ENCODE measurements at places on chromosomes 1 and 21.
A peak's percentile ranks its signal among the peaks of the same experiment; 100 is the strongest.

DNA sequence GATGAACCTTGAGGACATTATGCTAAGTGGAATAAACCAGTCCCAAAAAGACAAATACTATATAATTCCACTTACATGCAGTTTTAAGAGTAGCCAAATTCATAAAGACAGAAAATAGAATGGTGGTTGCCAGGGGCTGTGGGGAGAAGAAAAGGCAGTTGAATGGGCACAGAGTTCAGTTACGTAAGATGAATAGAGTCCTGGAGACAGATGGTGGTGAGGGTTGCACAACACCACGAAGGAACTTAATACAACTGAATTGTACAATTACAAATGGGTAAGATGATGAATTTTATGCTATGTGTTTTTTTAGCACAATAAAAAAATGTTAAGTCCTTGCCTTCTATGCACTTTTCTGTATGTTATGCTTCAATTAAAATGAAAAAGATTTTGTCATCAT, 66.6 kb downstream of the CD34 start:
- no peak for DNase-seq

GRCh38 chr1:153428791-153429190, 12.5 kb downstream of the S100A7A start:
- no peak for DNase-seq

DNA sequence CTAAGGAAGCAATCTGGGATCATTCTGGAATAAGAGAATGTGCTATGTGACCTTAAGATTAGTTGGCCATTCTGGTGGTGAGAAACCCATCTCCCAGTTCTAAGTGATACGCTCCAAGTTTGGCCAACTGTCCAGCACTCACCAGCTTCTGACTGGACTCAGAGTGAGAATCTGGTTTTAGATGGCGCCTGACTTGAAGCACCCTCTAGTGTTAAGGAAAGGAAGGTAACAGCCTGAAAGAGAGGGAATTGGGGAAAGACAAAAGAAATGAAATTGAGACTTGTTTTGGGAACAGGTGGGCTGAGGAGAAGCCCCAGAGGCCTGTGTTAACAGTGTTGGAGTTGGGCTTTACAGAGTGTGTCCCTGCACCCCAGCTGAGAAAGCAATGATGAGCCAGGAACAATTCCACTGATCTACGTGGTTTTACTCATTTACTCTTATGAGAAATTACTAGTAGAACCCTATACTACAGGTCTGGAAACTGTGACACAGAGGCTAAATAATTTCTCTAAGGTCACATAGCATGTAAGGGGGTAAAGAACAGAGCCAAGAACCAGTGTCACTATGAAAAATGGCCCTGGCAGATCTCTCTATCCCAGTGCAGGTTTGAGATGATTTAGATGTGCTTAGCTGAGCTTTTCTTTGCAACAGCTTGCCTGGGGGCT, 9.3 kb upstream of the FCAMR start:
- no peak for DNase-seq

GRCh38 chr1:59298710-59299346, 1.9 kb downstream of the FGGY start:
- no peak for DNase-seq

GRCh38 chr1:110443451-110443850, 7.5 kb upstream of the PROK1 start:
- no peak for DNase-seq

- no peak for DNase-seq
Measured at GRCh38 chr1:85049735-85050166, 1.5 kb upstream of the MCOLN3 start.

GRCh38 chr1:45787905-45788304, 15.5 kb upstream of the MAST2 start:
- no peak for DNase-seq

DNA sequence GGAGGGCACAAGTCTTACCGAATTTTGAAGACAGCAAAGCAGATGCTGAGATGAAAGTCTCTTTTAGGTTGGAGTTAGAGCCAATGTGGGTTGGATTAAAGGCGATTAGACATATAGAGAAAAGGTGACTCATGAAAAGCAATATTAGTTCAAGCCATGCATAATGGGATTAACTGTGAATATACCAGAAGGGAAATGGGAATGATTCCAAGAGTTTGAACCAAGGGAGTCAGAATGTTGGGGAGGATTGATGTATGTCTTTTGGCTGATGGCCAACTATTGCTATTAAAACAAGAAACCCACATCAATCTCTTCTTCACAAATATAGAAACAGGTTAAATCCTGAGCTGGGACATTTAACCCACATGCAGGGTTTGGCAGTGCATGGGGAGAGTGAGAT, 1.2 kb downstream of the HMGCS2 start:
- no peak for DNase-seq

GRCh38 chr21:46634966-46635323, 529 bp upstream of the PRMT2 start:
- peak; percentile 91 for DNase-seq

- no peak for DNase-seq
Measured at GRCh38 chr1:193275773-193276172, 89.4 kb upstream of the B3GALT2 start.

DNA sequence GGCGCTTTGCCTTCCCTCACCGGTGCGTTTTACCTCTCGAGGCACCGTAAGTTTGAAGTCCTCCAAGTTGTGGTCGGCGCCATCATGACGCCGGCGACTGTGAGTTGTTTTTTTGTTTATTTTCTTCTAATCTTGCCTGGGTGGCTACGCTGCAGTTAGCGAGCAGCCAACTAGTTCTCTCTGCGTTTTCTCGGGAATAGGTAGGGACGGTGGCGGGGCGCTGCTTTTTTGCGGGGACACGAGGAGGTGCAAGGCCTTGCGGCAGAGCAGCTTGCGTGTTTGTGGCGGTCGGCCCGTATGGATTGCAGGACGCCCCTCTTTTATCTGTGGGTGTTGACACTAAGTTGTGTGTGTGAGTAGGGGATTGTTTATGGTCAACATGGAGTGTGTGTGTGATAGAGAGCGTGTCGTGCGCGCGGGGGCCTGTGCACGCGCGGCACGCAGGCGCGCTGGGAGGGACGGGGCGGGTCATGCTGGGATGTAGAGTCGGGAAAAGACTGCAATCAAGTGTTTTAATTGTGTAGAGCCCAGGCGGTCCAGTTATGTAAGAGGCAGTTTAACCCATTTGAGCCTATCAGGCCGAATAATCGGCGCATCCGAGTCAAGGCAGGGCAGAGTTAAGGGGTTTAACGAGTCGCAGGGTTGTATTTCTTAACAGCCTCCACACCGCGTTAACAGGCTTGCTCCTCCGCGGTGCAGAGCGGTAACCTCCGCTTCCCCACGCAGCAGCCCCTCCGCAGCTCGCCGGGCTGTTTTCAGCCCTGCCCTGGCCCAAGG, 1.2 kb upstream of the NEGR1 start:
- DNase-seq, result peak; percentile 75

DNA sequence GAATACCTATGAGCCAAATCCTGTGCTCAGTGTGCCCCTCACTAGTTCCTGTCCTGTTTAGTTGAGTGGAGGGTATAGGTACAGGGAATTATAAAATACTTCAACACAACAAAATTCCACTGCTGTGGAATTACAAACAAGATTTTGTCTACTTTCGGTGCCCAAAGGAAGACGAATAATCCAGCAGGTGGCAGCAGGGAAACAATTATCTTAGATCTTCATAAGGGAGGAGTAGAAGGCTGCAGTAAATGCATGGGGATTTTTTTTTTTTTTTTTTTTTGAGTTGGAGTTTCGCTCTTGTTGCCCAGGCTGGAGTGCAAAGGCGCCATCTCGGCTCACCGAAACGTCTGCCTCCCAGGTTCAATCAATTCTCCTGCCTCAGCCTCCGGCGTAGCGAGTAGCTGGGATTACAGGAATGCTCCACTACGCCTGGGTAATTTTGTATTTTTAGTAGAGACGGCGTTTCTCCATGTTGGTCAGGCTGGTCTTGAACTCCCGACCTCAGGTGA, 2.0 kb upstream of the PIP5K1A start:
- DNase-seq, result peak; percentile 49

GRCh38 chr1:228060458-228061190, 21.9 kb upstream of the ARF1 start:
- no peak for DNase-seq

GRCh38 chr1:210696709-210697108, 368.0 kb downstream of the HHAT start:
- DNase-seq, result no peak

DNA sequence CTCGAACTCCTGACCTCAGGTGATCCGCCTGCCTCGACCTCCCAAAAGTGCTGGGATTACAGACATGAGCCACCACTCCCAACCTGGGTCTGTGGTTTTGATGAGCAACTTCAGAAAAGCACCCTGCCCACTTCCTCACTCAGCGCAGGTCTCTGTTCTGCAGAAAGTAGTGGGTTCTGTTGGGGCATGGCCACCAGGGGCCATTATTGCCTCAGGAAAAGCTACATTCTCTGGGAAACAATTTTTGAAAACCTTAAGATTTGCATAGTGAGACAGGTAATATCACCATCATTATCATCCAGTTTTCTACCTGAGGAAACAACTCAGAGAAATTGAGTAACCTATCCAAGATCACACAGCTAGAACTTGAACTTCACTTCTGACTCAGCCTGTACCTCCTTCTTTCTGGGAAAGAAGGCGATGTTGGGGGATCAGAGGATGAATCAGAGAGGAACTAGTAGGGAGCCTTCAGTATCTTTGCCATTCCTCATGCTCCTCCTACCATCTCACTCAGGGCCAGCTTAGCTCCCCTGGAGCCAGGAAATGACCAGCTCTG, 7.1 kb upstream of the NES start:
- DNase-seq, result no peak

GRCh38 chr1:111955755-111956154, 33.7 kb downstream of the KCND3 start:
- no peak for DNase-seq

DNA sequence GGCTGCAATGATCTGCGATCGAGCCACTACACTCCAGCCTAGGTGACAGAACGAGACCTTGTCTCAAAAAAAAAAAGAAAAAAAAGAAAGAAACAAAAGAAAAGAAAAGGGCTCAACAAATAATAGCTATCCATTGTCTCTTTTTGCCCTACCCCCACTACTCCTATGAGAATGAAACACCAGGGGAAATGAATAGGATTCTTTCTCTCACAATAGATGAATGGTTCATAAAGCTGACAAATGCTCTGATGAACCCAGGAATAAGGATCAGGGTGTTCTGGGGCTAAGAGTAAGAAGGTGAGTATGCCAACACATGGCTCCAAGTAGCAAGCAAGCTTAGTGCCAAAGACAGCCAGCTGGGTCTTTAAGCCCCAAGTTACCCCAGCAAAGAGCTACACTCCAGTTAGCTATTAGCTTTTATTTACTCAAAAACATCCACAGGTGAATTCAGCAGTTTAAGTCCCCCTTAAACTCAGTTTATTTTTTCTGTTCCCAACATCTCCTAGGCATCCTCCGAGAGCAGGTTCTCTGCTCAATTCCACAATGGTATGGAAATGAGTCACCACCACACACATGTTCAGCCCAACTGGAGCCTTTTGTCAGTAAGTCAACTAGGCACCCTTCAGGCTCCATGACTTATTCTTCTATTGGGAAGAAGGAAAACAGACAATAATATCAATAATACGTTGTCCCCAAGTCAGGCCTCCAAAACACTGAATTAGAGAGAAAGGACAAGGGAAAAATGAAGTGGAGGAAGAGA, 4.2 kb downstream of the ADORA3 start:
- DNase-seq, result no peak

DNA sequence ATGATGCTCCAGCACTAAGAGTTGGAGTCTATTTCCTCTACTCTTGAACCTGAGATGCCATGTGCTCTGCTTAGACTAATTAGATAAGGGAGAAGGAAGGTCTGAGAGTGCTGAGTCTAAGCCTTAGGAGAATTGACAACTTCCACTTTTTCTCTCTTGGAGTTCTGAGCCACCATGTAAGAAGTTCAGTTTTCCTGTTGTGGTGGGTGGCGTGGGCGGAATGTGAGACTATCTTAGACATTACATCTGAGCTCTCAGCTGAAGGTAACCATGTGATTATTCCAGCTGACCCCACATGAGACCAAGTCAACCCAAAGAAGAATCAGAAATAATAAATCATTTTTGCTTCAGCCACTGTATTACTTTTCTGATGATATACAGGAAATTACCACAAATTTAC, 404.5 kb upstream of the LRRC7 start:
- DNase-seq, result no peak

- DNase-seq, result no peak
Measured at GRCh38 chr1:37764414-37764825, 500 bp downstream of the EPHA10 start.

GRCh38 chr1:31620631-31621497, 3.4 kb downstream of the HCRTR1 start:
- no peak for DNase-seq

DNA sequence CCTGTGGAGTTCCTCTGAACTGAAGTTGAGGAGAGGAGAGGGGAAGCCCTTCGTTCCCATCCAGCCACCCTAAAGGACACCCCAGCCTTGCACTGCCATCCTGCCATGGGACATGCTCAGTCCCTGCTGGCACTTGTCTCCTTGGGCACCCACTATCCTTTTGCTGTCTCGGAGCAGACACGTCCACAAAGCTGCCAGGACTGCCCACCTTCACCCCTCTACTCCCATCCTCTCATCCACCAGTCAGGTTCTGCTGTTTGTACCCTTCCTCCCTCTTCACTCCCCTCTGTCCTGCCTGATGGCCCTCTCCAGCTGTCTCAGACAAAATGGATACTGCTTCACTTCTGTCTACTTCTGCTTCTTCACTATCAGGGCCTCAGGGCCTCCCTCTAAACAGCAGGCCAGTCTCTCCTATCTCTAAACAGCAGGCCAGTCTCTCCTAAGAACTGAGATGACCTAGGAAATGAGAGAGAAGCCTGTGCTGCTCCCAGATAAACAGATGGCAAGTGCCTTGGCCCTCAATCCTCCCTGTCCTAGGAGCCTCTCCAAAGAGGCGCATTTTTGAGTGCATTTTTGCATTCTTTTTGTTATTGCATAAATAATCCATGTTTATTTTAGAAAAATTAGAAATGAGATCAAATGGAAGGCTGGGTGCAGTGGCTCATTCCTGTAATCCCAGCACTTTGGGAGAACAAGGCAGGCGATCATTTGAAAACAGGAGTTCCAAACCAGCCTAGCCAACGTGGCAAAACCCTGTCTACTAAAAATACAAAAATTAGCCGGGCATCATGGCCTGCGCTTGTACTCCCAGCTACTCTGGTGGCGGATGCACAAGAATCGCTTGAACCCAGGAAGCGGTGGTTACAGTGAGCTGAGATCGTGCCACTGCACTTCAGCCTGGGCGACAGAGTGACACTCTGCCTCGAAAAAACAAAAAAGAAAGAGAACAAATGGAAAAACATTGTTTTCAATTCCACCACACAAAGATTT, 4.4 kb upstream of the PYCR2 start:
- DNase-seq, result no peak

DNA sequence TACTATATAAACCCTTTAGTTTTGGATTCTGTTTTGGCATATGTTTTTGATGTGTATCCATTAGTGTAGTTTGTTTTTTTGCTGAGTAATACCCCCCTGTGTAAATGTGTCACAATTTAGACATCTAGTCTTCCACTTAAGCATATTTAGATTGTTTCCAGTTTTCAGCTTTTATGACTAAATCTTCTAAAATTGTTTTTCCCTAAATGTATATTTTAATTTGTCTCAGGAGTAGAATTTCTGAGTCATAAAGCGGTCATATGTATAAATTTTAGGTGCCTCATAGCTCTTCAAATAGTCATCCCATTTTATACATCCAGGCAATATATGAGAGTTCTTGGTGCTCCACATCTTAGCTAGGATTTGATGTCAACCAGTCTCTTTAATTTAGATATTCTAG, 1348.0 kb downstream of the MRPL39 start:
- no peak for DNase-seq

GRCh38 chr1:145758116-145758515, 38.8 kb downstream of the CD160 start:
- no peak for DNase-seq
